Hair follicle dermal papilla cell (primary cell): ENCODE measurements at places on chromosomes 5 and 9. TPM values are rescaled to one million over a fixed set of nuclear protein-coding genes. Genes with fewer than 3 reads are reported as not detected.

The WDR38 gene
- total RNA-seq = not detected in 2 replicates

The S100Z gene
- total RNA-seq = not detected in 2 replicates

The IL13 gene
- total RNA-seq = 0.16 and 0.24 TPM in 2 replicates

The PRR16 gene
- total RNA-seq = 42.9 and 51.6 TPM in 2 replicates

The GMCL2 gene
- total RNA-seq = not detected in 2 replicates

The CCDC171 gene
- total RNA-seq = 2.4 and 3.9 TPM in 2 replicates

The PCDHGA2 gene
- total RNA-seq = 4.2 and 6.0 TPM in 2 replicates

The ZNG1C gene
- 11.4 and 15.6 TPM in 2 replicates for total RNA-seq

The OBP2A gene
- not detected in 2 replicates for total RNA-seq

The MAN2A1 gene
- 131 and 154 TPM in 2 replicates for total RNA-seq

The FOXD1 gene
- total RNA-seq = 24.7 and 26.1 TPM in 2 replicates

The TNC gene
- 766 and 1,310 TPM in 2 replicates for total RNA-seq

The C5 gene
- total RNA-seq = 2.4 and 3.7 TPM in 2 replicates
